Kidney epithelial cell (primary cell): ENCODE measurements at places on chromosomes 12 and 14.

DNA sequence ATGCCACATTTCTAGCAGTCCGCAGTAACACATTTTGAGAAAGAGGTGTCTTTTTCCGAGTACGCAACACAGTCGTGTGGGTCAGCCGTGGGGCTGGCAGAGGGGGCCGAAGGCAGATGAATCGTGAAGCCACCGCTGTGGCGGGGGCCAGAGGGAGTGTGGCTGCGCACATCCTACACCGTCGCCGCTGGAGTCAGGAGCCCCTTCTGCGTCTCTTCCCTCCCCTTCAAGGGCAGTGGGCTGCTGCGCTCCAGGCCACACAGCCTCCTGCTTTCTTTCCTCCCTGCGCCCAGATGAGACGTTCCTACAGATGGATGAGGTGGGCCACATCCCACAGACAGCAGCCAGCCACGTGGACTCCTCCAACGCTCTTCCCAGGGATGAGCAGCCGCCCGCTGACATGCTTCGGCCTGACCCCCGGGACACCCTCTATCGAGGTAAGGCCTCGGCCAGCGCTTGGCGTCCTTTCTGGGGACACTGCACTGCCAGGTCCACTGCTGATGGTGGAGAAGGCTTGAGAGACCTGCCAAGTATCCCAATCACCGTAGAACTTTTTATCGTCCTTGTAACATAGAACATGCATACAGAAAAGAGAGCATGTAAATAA lies 89.8 kb downstream of the B4GALNT3 start:
- no peak for DNase-seq

- DNase-seq, result no peak
These were observed 102.2 kb downstream of the FBXL14 start for GRCh38 chr12:1491983-1492697.

DNA sequence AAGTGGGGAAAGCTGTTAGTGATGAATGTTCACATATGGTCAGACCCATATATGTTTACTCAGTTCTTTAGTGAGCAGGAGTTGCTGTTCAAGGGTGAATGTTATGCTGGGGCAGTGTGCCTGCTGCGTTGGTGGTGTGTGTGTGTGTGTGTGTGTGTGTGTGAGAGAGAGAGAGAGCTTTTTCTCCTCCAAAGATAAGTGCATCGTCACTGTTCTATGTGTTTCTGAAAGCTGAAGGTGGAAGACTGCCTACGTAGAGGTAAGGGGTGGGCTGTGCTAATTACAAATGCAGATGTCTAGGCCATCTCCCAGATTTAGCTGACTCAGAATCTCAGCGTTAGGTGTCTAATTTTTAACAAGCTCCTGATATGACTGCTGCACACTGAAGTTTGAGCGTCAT lies 10.5 kb downstream of the GABARAPL1 start:
- DNase-seq, result no peak

DNA sequence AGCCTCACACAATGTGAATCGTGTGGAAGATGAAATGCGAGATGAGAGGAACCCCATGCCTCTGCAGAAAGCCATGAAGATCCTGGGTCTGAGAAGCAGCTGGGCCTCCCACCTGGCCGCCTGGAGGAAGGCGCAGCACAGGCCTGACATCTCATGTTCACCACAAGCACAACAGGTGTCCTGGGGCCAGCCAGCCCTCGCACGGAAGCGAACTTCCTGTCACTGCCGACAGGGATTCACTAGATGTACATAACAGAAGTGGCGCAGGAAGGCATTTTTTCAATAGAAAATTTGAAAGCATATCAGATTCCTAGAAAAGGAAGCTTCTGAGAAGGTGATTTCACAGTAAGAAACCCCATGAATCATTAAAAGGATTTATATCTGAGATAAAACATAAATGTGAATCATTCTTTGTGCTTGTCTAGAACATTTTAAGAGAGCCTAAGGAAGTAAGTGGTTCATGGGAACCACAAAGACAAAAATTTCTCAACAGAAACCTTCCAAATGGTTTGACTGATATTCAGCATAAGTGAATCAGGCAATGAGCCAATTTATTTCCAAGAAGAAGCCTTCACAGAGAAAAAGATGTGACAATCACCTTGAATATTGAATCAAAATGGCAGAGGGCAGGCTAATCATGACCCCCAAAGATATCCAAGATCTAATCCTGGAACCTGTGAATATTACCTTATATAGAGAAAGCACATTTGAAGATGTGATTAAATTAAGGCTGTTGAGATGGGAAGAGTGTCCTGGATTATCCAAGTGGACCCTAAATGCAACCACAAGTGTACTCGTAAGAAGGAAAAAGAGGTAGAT lies 311.9 kb downstream of the DUSP6 start:
- no peak for DNase-seq

DNA sequence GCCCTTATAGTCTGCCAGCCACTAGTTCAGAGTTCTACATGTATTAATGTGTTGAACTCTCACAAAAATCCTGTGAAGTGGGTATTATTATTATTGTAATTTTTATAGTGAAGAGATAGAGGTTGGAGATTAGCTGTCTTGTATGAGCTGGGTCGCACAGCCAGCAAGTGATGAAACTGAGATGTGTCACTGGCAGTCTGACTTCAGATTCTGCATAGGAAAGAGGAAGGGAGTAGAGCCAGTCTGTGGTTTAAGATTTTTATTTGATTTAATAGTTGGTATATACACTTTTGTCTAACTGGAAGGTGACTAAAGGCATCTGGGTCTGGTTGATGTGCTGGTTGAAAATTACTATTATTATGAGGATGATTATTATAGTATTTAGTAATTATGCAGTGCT lies 5.8 kb upstream of the FRS2 start:
- DNase-seq, result no peak

DNA sequence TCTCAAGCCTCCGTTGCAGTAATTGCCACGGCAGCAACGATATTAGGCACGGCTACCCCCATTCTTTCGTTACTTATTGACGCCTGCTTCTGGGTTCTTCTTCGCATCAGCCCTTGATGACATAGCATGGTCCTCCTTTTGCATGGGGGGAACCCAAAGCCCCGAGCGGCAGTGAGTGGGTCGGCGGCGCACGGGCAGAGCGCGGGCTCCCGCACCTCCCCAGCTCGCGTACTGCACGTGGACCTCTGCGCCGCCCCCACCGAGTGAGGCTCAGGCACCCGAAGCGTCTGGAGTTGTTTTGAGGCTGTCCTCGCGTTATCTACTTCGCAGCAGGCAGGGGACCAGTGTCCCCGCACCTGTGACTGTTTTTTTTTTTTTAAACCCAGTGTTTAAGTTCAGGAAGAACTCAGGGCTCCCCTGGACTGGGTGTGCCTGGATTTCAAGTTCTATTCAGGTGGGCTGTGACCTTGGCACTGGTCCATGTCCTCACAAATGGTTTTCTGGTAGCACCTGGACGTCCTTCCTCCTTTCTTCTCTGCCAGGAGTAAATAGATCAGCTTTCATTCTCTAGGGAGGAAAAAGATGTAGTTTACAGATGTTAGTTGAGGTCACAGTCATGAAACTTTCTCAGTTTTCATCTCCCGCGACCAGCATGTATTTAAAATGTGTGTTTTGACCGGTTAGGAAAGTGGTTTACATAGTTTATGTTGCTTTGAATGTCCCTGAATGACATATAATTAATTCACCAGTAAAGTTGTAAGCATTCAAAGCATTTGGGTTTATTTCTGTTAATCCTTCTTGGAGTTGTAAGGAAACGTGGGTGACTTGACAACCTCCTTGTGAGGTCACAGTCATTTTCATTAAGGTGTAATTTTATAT lies 1.4 kb upstream of the FOXN4 start:
- DNase-seq, result no peak

GRCh38 chr12:98745578-98746391 lies 100.7 kb downstream of the APAF1 start:
- DNase-seq, result no peak

- no peak for DNase-seq
These were observed 135.8 kb downstream of the INSM2 start for GRCh38 chr14:35669782-35670181.

DNA sequence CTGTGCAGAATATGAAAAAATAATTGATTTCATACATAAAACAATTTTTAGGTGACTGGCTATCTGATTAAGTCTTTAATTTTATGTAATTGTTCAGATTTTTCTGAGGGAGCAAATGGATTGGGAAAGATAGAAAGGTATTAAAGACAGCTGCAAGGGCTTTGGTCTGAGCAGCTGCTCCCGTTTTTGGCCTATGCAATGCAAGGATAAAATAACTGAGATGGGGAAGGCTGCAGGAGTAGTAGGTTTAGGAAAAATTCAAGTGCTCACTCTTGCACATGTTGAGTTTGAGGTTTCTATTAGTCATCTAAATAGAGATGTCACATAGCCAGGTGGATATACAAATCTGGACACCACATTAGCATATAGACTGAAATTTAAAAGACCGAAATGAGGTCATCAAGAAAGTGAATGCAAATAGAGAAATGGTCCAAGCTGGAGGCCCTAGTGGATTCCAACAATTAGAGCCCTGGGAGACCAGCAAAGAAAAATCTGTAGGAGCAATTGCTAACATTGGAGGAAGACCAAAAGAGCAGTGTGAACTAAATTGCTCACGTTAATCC lies 144.0 kb downstream of the PPFIA2 start:
- DNase-seq, result no peak

- DNase-seq, result peak; percentile 88
These were observed 3.4 kb downstream of the PLEKHG3 start for GRCh38 chr14:64707661-64708060.

- DNase-seq, result no peak
These were observed 181.6 kb downstream of the KTN1 start for GRCh38 chr14:55761651-55762050.

- peak; percentile 83 for DNase-seq
These were observed 215.9 kb downstream of the CHST11 start for GRCh38 chr12:104672501-104673265.

GRCh38 chr12:131229426-131230339 lies 276.0 kb downstream of the ADGRD1 start:
- DNase-seq, result no peak

- no peak for DNase-seq
These were observed 386 bp downstream of the HDAC7 start for GRCh38 chr12:47819138-47819895.

GRCh38 chr14:23439107-23439835 lies 3.8 kb upstream of the MYH7 start:
- no peak for DNase-seq

DNA sequence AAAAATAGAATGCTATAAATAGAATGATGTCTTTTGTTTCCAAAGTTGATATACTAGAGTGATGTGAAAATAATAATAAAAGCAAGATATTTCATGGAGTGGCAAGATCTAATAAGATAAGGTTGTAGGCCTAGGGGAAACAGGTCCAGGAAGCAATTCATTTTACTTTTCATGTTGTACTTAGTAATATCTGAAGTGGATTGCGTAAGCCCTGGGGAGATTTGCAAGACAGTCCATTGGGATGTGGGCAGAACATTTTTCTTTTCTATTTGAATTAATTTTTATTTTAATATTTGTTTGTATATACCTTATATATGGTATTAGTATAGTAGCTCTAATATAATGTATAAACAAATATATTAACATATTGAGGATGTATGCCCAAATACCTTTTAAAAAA lies 7.5 kb downstream of the NUBPL start:
- no peak for DNase-seq

- DNase-seq, result no peak
These were observed 252.3 kb downstream of the NEDD1 start for GRCh38 chr12:97159377-97159776.

DNA sequence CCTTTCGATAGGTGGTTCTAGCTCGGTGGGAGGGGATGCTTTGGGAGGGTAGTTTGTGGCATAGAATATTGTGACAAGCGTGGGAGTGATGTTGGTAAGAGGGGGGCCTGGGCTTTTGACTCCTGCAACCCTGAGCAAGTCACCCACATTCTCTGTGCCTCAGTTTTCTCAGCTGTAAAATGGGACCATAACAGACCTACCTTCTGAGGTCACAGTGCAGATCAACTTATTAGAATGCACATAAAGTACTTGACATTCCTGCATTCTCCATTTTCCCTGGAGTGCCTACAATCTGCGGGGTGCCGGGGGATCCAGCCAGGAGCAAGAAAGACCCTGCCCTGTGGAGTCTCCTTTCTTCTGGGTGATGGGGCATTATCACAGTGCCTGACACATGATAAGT lies 63.2 kb downstream of the SLC24A4 start:
- no peak for DNase-seq

DNA sequence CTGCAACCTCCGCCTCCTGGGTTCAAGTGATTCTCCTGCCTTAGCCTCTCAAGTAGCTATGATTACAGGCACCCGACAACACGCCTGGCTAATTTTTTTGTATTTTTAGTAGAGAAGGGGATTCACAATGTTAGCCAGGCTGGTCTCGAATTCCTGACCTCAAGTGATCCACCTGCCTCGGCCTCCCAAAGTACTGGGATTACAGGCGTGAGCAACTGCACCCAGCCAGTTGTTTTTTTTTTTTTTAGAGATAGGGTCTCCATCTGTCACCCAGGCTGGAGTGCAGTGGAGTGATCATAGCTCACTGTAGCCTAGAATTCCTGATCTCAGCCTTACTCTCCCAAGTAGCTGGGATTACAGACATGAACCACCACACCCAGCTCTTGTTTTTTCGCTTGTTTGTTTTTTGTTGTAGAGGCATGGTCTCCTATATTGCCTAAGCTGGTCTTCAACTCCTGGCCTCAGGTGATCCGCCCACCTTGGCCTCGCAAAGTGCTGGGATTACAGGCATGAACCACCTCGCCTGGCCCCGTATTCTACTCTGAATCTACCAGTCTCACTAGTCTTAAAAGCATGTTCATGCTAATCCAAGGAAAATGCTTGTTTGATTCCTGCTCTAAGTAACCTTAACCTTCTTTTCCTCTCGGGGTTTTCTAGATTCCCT lies 31.7 kb upstream of the STRN3 start:
- no peak for DNase-seq

- DNase-seq, result no peak
These were observed 1.9 kb upstream of the BAZ2A start for GRCh38 chr12:56631790-56632700.

DNA sequence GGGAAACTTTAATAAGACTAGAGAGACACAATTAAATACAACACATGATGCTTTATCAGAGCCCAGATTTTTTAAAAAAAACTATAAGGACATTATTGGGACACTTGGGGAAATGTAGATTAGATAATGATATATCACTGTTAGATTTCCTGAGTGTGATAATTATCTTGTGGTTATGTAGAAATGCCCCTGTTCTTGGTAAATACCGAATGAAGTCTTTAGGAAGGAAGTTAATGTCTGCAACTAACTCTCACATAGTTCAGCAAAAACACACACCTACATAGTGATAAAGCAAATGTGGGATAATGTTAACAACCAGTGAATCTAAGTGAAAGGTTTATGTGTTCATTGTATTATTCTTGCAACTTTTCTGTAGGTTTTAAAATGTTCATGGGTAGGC lies 14.6 kb upstream of the CACNB3 start:
- DNase-seq, result no peak

DNA sequence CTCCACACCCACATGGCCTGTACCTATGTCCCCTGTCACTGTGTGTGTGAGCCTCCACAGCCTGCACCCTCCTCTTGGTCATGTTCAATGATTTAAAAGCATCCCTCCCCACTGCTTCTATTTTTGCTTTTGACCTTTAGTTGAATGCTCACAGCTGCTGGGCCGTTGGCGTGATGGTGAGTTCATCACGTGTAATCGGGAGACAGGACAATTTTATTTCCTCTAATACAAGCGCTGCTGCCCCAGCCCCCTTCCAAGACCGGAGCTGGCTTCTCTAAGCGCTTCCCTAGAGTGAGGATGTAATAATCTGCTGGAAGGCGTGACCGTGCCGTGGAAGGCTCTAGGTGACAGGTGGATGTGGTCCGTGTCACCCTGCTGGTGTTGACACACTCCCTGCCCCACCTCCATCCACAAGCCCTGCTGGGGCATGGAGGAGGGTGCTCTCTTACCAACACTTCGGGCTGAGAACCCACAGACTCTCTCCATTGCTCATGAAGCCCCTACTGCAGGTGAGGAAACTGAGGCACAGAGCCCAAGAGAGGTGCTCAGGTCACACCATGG lies 25.4 kb downstream of the CCDC85C start:
- no peak for DNase-seq

- DNase-seq, result no peak
These were observed 52.4 kb upstream of the EIF5 start for GRCh38 chr14:103281496-103282231.
